Putamen (tissue), 1 donor: ENCODE measurements at places on chromosomes 11 and 22.

DNA sequence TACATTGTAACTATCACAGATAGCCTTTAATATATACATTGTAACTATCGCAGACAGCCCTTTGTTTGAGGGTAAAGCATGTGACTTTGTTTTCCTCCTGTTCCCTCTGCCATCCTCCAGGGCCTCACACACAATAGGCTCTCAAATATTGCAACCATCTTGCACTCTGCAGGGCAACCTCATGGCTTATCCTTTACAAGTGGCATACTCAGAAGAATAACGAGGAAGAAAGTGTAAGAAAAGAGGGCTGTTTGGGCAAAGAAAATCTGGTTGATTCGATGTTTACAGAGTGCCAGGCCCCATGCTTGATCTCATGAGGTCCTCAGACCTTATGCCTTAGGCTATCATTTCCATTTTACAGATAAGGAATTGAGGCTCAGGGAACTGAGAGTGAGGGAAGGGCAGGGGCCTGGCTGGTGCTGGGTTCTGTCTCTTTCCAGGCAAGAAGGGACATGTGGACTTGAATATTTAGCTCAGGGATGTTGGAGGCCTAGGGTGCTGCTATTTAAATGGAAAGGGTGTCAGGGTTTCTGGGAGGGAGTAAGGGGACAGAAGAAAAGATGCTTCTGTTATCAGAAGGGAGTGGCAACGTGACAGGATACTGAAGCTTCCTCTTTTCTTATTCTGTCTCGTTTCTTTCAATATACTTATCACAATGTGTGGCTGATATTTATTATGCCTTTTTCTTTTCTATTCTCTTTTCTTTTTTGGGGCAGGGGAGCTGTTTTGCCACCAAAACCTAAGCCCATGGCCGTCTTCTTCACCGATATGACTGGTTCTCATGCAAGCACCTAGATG, 1.1 kb upstream of the SAMM50 start:
- DNase-seq, result no peak

- no peak for DNase-seq
Measured at GRCh38 chr22:29636751-29637150, 33.3 kb downstream of the NF2 start.

DNA sequence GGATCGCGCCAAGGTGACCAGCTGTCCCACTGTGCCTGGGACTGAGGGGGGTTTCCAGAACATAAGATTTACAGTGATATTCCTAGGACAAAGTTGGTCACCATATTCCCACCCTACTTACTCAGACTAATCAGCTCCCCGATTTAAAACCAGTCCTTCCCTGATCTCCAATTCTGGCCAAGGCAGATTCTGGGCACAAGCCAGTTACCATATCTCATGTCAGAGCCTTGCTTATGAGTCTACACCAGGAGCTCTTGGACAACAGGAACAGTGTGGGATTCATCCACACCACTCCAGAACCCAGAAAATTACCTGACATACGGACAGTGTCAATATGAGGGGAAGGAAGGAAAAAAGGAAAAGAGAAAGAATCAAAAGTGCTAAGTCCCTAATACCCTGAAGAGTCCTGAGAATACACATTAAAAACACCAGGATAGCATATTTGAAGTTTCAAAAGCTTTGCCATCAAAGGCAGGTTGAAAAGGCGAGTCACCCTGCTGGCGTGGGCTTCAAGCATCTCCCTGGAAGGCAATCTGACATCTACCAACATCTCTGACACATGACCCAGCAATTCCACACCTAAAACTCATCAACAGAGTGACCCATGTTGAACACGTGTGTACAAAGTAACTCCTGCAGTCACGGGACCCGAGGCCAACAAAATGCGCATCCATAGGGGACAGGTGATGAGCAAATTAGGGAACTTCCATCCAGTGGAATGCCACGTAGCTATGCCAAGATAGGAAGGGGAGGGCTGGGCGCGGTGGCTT, 8.0 kb upstream of the IL2RB start:
- DNase-seq, result no peak

GRCh38 chr22:36871669-36872081, 10.9 kb downstream of the NCF4 start:
- no peak for DNase-seq

GRCh38 chr11:134659882-134660281, 247.8 kb upstream of the B3GAT1 start:
- no peak for DNase-seq

GRCh38 chr11:91527380-91528030, 697.1 kb upstream of the FAT3 start:
- DNase-seq, result no peak

DNA sequence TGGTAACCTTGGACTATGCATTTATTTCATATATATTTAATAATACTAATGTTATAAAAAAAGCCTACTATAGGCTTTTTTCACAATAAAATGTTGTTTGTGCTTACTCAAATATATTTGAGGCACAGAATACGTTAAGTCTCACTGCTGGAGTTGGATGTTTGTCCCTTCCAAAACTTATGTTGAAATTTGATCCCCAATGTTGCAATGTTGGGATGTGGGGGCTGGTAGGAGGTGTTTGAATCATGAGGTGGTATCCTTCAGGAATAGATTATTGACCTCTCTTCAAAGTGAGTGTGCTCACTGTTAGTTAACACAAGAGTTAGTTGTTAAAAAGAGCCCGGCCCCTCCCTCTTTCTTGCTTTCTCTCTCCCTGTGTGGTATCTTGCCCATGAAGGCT, 1295.9 kb downstream of the JRKL start:
- no peak for DNase-seq

- DNase-seq, result peak; percentile 76
Measured at GRCh38 chr11:103682318-103683184, 353.9 kb upstream of the DDI1 start.

GRCh38 chr11:26037716-26038115, 294.2 kb upstream of the ANO3 start:
- no peak for DNase-seq

- no peak for DNase-seq
Measured at GRCh38 chr11:25938952-25939351, 393.0 kb upstream of the ANO3 start.

GRCh38 chr22:25488244-25489020, 76.0 kb upstream of the GRK3 start:
- DNase-seq, result no peak

DNA sequence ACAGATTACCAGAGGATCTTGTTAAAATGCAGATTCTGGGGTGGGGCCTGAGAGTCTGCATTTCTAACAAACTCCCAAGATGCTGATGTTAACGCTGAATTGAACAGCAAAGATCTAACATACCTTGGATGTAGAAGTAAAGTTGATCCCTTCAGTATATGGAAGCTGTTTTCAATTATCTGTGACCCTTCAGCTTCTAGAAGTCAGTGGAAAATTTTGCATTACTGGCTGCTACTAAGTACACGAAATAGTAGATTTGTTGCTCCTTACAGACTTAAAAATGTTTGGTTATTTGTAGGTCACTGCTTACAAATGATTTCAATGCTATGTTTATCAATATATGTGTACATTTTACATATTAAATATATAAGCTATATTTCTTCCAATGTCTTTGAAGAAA, 107.4 kb downstream of the ARHGAP42 start:
- no peak for DNase-seq

- DNase-seq, result no peak
Measured at GRCh38 chr22:36304429-36304828, 51.5 kb downstream of the APOL1 start.

DNA sequence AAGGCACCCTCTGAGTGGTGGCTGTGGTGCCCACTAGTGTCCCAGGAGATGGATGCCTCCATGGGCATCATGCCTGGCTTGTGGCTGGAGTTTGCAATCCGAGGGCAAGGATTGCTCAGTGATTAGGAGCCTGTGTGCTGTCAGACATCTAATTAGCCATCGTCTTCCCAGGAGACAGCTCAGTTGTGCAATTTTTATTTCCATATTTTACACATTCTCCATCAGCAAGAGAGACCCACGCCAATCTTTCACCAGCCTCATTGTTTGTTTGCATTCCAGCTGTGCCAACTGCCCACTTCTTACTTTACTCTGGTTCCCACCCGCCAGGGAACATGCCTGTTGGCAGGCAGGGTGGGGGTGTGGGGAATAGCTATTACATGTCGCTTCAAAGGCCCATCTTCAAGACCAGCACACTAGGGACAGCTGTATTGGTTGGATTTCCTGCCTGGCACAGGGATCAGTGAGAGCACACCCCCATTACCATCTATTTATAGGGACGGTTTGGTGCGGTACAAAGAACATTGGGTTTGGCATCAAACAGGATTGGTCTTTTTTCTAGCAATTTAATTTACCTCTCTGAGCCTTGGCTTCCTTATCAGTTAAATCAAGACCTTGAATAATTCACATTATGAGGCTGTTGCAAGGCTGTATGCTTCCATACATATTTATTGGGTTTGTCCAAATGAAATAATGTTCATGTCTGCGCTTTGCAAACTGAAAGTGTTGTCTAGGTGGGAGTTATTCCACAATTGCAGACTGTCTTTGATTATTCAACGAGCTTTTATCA, 80.7 kb upstream of the NAV2 start:
- no peak for DNase-seq

DNA sequence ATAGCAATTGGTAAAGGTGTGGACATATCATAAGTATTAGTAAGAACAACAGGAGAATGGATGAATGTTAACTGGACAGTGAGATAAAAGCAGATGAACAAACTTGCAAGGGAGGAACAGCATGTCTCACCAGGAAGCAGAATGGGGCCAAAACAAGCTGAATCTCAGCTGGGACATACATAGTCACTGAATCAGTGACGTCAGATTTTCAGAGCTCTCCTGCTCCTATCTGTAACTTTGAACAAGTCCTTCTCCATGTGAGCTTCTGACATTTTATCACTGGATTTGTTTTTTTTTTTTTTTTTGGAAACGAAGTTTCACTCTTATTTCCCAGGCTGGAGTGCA, 118.7 kb downstream of the BBOX1 start:
- no peak for DNase-seq

DNA sequence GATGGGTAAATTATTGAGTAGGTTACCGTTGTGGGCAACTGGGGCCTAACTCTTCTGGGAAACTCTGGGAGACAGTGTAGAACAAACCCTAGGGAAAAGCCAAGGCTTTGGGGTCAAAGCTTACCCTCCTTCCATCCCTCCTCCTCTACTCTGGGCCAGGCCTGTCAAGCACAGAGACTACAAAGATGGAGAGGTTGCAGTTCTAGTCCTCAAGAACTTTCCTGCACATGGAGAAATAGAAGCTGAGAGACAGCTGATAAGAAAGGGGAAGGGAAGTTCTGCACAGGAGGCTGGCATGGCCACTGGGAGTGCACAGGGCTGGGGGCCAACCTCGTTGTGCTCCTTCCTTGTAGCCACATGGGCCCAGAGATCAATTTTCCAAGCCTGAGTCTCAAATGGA, 67.2 kb upstream of the ALX4 start:
- no peak for DNase-seq

DNA sequence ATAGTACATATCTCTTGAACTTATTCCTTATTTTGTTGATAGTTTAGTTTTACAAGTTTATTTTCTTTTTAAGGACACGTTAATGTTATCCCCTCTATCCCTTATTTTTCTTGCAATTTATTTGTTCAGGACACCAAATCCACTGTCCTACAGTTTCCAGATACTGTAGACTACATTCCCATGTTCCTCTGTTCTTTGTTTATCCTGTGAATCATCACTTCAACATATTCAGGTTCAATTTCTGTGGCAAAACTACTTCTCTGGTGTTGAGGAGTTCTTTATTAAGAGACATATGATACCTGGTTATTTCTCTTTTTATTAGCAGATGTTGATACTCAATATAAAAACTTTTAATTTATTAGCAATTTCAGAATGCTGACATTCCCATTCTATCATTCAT, 72.8 kb upstream of the CLNS1A start:
- no peak for DNase-seq

GRCh38 chr11:110113505-110113904, 20.3 kb downstream of the ZC3H12C start:
- DNase-seq, result no peak

DNA sequence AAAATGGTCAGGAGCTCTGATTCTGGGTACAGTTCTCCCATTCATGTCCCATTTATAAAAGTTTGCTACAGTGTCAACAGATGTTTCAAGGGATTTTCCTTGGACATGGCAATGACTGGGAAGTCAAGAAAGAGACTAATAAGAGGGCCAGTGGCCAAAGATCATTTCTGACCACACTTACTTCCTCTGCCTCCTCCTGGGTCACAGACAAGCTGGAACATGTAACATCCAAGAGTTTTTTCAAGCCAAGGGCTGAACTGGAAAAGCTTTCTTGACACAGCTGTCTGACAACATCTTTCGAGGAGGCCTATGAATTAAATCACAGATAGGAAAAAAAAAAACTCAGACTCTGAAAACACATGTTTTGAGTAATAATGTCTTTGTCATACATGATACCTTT, 8.7 kb downstream of the COMMD9 start:
- no peak for DNase-seq

DNA sequence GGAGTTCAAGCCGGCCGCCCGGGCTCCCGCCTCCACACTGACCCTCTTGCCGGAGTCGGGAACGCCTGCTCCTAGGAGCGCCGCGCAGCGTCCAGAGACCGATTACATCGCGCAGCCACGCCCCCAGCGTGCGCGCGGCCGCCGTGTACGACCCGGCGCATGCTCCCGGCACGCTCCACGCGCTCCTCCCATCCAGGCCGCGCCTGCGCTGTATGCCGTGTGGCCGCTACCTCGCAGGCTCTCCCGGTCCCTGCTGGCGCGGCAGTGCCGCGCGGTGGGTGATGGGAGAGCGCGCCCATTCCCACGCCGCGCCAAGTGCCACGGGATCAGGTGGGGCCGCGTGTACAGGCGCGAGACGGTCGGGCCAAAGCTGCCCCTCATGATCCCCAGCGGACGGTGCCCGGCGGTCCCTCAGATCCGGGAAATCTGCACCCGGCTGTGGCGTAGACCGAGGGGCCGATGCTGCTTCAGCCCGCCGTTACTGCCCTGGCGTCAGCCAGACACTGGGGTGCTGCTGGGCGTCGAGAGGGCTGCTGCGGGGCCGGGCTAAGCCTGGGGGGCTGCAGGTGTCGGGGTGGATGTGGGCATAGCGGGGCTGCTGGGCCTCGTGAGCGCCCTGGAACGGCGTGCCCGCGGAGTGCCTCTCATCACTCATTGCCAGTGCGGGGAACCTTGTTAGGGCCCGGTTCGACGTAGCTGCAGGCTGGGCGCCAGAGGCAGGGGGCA, at the start of the genes GNB1L and RTL10:
Gene GNB1L, minus strand, starts transcription at position 97 of the 726 bp plus-strand sequence. CDS start 33,519 bp downstream, outside the sequence.
Gene RTL10, minus strand, starts transcription at position 97 of the 726 bp plus-strand sequence. CDS start 2,613 bp downstream, outside the sequence.
- peak; percentile 96 for DNase-seq

DNA sequence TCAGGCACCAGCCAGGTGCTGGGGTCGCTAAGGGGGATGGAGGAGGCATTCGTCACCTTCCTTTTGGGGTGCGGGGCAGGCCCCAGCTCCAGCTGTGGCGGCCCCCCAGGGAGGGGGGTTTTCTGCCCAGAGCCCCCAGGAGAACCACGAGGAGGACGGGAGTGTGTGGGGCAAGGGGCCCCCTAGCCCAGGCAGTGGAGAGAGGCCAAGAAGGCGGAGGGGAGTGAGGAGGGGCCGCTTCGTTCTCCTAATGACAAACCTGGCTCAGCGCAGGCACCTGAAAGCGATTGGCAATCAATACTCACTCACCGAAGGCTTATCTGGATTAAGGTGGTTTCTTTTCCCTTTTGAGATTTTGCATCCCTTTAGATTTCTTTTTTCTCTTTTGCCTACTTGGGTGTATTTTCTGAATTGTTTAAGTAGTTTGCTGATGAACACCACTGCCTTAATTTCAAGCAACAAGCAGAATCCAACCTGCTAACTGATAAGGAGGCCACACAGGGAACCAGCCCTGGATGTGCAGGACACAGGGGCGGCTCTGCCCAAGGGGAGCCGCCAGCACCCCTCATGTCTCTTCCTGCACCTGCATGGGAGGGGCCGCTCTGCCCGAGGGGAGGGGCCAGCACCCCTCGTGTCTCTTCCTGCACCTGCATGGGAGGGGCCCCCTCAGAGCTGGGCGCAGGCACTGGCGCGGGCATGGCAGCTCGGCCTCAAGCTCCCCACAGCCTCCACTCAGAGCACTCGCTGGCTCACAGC, 122.3 kb downstream of the BRD1 start:
- DNase-seq, result no peak

GRCh38 chr22:41524809-41525449, 19.3 kb downstream of the POLR3H start:
- DNase-seq, result peak; percentile 60
